ENCODE measurements at places on chromosomes 7 and 10.

- DNase-seq, result no peak
These were observed 170.9 kb downstream of the CDK14 start for GRCh38 chr7:90766814-90767564.

DNA sequence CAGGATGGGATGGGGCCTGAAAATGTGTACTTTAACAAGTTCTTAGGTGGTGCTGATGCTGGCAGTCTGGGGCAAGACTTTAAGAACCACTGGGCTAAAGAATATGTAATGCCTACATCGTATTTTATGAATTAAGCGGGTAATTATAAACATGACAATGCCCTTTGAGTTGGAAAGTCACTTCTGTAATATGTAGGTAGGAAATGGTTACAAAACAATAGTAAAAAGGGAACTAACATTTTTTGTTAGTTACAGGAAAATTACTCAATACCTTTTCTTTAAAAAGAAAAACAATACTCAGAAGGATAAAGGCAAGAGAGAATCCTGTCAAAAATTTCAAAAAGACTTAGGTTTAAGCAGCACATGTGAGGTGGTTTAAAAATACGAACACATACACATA, 48.3 kb upstream of the STEAP4 start:
- no peak for DNase-seq

GRCh38 chr10:97468162-97468561, 22.2 kb downstream of the ZDHHC16 start:
- DNase-seq, result no peak

DNA sequence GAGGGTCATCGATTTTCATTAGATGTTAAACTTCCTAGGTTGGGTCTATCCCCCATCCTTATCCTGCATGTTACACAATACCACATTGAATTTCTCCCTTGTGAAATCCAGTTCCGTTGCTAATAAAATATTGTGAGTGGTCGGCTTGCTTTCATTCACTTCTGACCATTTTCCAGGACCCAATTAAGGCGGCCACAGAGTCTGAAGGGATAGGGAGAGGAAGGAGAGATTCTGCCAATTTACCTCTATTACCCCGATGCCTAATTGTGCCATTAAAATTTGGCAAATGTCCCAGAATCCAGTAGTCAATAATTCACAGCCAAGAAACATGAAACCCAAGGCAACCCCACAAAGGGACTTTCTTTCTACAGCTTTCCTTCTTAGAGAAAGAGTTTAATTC, 129.9 kb downstream of the IPMK start:
- no peak for DNase-seq

GRCh38 chr10:20970044-20970443, 72.9 kb upstream of the NEBL start:
- no peak for DNase-seq

DNA sequence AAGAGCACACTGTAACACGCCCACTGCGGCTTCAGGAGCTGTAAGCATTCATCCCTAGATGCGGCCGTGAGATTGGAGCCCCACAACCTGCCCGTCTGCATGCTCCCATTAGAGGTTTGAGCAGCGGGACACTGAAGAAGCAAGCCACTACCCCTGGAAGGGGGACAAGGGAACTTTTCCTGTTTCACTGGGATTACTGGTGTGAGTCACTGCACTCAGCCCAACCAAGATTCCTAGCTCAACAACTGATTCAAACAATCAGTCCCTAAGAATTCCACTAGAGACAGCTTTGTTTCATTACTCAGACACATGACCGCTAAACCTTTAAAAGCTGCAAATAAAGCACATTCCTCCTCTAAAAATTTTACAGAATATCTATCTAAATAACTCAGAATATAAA, 69.8 kb downstream of the ORC5 start:
- no peak for DNase-seq

DNA sequence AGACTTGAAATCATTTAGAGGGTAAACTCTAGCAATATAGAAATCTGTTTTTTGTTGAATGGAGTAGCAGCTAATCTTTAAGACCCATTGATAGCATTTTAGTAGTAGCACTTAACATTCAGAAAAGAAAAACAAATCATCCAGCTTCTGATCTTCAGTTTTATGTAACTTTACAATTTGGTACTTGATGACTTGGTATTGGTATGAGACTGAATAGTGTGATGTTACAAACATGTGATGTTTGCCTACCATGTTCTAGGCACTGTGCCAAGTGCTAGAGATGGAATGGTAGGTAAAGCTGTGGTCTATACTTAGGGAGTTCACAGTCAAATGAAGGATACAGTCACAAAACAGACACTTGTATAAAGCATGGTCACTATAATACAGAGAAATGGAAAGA, 21.3 kb downstream of the ZEB1 start:
- no peak for DNase-seq

- DNase-seq, result no peak
These were observed 24.8 kb downstream of the STYXL1 start for GRCh38 chr7:76023002-76023401.

DNA sequence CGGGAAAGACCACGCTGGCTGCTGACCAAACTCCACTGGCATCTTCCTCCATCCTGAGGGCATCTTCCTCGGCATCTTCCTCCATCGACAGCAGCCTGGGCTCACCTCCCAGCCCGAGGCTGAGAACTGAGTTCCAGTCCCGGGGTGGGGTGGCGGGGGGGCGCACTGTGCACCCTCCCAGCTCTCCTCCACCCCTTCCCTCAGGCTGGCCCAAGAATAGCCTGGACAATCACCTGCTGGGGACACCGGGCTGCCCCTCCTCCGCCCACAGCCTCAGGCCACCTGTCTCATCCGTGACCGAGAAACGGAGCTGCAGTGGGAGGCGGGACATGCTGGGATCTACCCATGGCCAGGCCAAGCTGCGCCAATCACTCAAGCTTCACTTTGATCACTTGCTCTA, 37.2 kb downstream of the DIP2C start:
- no peak for DNase-seq

GRCh38 chr10:13857451-13857850, 270.7 kb downstream of the PRPF18 start:
- no peak for DNase-seq

- DNase-seq, result no peak
These were observed 98.4 kb downstream of the LYZL1 start for GRCh38 chr10:29387269-29387668.

GRCh38 chr10:123869020-123869414, 22.6 kb downstream of the CPXM2 start:
- no peak for DNase-seq

DNA sequence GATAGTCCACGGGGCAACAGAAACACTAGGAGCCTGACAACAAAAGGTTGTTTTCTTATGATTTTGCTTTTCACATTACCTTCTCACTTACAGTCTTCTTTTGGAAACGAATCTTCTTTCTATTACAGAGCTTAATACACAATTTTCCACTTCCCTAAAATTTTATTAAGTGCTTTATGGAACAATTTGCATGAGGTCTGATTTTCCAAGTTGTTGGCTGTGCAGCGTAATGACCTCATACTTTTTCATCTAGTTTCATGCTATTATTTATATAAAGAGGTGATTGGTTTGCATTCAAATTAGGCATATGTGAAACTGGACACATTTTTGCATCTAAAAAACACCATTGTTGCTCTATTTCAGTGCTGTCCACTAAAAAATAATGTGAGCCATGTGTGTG, 76.7 kb downstream of the CFAP58 start:
- DNase-seq, result no peak

DNA sequence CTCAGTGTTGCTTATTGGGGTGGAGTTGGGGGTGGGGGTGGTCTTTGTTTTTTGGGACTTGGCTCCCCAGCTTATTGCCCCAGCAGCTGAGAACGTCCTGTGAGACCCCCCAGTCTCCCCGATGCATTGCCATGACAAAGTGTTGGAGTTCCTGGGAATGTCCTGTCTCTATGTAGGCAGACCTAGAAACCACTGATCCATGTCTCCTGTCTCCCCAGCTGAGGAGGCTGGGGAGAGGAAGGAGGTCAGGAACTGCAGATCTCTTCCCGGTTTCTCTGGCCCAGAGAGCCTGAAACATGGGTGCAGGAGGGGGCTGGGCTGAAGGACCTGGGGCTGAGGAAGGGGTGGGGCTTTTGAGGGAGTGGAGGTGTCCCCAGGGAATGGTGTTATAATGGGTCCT, 80.2 kb upstream of the GTF2IRD1 start:
- no peak for DNase-seq

- DNase-seq, result peak; percentile 30
These were observed 64.0 kb downstream of the CSGALNACT2 start for GRCh38 chr10:43202224-43202656.

DNA sequence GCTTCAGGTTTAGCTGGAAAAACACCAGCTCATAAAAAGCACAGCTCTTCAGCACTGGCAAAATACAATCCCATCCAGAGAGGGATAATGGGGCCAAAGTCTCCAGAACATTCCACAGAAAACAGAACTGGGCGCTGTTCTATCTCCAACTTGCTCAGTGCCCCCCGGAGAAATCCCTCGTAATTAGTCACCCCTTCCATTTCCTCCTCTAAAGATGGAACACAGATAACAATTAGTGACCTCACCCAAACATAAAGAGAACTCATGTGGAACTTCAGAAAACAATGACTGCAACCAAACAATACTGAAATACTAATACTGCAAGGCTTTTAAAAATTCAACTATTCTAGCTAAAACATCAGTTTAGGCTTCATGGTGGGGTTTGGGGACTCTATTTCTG, 46.3 kb downstream of the KIAA1549 start:
- DNase-seq, result no peak

GRCh38 chr10:99296605-99297004, 32.6 kb upstream of the CNNM1 start:
- DNase-seq, result no peak

- DNase-seq, result no peak
These were observed 93.2 kb downstream of the ZNF680 start for GRCh38 chr7:64469673-64470072.

DNA sequence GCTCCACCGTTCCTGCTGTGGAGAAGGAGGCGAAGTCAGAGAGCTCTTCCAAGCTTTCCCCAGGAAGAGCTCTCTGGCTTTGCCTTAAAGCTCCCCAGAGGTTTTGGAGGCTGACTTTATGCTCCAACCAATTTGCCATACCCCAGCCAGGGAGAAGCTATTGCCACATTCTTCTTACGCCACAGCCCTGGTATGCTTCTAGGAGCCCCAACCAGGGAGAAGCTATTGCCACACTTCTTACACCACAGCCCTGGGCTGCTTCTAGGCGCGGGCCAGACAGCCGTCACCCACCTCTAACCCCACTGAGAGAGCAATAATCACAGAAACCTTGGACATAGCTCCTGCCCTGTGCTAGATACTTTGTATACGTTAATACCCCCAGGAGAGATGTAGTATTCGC, 951 bp downstream of the ELOVL3 start:
- no peak for DNase-seq

- DNase-seq, result no peak
These were observed 19.7 kb downstream of the AQP1 start for GRCh38 chr7:30931161-30931928.

GRCh38 chr7:125661-126060, 66.7 kb upstream of the FAM20C start:
- DNase-seq, result no peak

- DNase-seq, result no peak
These were observed 58.6 kb downstream of the ZMIZ1 start for GRCh38 chr10:79127151-79127961.

Measured in stimulated activated CD4-positive, alpha-beta T cell treated with anti-CD3 and anti-CD28 coated beads, Interleukin-1b, Interleukin-23, amount 100 ng/mL, for 4 hours (primary cell).